ENCODE measurements at places on chromosomes 13 and 19.

DNA sequence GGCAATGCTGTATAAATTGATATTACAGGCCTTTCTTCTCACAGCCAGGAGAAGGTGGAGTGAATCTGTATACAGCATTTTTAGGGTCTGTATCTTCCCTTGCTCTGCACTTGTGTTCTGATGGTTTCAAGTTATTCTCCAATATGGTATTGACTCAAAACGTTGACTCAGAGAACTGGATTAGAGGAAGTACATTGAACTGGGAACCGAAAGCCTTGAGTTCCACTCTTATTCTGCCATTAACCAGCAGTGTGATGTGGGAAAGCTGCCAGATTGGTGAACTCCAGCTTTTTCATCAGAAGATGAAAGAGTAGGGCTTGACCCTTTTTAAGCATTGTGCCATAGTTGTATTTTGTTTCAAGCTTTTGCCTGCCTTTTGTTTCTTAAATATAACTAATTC is 167.7 kb downstream of the SPRY2 start:
- no peak for DNase-seq

DNA sequence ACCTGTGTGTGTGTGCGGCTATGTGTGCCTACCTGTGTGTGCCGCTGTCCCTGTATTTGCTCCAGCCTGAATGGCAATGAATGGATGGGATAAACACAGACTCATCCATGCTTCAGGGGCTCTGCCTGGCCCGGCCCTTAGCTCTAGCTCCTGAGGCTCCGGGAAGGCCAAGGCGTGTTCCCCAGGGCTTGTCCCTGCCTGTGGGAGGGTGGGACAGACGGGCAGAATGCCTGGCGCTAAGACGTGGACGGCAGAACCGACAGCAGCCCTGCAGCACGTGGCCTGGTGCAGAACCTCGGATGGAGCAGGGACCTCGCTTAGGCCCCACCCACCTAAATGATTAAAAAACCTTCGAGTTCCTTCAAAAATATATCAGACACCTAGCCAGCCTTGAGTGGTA is 57.8 kb upstream of the C13orf46 start:
- no peak for DNase-seq

GRCh38 chr13:80469105-80469852 is 128.4 kb upstream of the SPRY2 start:
- DNase-seq = no peak

DNA sequence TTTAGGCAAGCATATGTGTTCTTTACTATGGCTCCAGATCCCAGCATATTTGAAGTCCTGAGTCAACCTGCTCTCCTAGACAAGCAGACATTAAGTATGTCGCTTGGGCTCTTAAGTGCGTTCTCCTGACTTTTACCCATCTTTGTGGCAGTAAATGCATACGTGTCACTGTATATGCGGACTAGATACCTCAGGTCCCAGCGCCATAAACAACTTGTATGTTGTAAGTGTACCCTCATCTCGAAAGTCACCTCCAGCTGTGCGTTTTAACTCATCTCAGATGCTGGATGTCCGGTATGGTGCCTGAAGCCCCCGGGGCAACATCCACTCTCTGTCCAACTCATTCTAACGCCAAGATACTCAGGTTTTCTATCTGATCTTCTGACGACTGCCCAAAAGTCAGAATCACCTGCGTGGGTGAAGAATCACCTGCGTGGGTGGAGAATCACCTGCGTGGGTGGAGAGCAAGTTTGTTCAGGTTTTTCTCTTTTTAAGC is 1.7 kb downstream of the PTOV1 start:
- DNase-seq = no peak

DNA sequence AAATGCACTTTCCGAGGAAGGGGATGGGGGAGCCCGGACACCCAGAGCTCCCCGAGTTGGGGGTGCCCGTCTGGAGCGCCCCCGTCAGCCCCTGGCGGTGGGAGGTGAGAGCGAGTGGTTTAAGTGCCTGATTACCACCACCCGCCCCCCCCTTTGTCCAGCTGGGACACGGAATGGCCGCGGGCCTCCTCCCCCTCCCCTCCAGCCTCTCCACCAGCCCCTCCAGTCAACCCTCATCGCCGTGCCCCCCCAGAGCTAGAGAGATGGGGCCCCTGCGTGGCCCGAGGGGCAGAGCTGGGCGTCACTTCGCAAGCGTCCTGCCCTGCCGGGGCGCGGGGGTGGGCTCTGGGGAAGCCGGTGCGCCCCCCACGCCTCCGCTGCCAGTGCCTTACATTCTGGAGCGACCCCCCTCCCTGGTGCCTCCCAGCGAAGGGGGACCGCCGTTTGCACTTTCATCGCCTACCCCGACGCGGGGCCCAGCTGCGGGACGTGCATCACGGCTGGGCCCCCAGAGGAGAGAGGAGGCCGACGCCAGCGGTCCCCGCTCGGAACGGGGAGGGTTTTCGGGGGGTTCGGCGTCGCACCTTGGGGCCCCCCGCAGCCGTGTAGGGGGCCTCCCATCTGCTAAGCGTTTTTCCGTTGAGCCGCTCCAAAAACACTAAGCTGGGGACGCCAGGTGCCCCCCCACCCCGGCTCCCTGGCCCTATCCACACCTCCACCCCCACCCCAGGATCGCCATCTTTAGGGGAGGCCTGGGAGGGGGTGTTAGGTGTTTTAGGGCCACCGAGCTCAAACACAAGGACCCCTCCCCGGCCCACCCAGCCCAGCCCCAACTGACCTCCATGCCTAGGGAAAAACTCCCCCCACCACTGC is 16.4 kb downstream of the SMIM24 start:
- no peak for DNase-seq

All from nucleus accumbens (tissue), 56 donors.